Fibroblast of upper back skin (primary cell): ENCODE measurements at places on chromosomes 3 and 15.
A peak's percentile ranks its signal among the peaks of the same experiment; 100 is the strongest.

GRCh38 chr15:63971427-63971805, 74.9 kb downstream of the DAPK2 start:
- DNase-seq: no peak

DNA sequence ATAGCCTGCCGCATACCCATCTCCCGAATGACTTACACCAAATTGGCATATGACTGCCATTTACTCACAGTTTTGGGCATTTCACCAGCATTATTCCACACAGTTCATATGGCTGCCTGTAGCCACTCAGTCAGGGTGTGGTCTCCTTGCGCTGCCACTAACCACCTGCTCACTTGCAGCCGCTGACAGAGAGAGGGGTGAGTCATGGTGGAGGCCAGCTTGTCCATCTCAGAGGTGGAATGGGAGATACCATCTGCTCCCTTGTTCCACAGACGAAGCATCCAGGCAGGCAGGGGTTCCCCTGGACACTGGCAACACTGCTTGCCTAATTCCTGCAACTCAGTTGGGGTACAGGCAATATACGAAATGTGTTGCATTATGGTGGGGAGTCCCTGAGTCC, 15.6 kb downstream of the CCRL2 start:
- no peak for DNase-seq

- DNase-seq: peak; percentile 60
Measured at GRCh38 chr15:91849749-91850161, 3.8 kb upstream of the SLCO3A1 start.

DNA sequence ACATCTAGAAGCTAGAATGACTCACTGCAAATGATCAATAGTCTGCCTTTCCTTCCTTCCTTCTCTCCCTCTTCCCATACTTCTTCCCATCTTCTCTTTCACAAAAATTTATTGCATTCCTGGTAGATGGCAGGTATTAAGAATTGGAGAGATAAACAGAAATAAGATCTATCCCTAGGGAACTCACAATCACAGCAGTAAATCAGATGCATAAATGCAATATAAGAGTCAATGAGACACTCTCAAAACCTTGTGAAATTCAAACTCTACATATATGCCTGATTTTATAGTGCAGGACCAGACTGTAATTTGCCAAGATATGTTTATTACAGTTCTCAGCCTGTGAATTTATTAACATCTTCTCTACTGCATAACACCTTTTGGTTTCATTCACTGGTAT, 78.3 kb upstream of the ARL6 start:
- DNase-seq: no peak

DNA sequence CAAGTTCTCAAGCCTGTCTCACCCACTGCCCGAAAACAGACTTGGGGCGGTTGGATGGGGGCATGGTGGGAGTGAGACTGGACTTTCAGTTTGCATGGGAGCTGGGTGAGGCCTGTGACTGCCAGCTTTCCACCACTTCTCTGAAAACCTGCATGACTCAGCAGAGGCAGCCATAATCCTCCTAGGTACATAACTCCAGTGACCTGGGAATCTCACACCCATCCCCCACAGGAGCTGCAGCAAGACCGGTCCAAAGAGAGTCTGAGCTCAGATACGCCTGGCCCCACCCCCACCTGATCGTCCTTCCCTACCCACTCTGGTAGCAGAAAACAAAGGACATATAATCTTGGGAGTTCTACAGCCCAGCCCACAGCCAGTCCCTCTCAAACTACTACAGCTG, 107.2 kb downstream of the NSMCE3 start:
- no peak for DNase-seq

- DNase-seq: no peak
Measured at GRCh38 chr3:30269751-30270445, 336.5 kb upstream of the TGFBR2 start.

DNA sequence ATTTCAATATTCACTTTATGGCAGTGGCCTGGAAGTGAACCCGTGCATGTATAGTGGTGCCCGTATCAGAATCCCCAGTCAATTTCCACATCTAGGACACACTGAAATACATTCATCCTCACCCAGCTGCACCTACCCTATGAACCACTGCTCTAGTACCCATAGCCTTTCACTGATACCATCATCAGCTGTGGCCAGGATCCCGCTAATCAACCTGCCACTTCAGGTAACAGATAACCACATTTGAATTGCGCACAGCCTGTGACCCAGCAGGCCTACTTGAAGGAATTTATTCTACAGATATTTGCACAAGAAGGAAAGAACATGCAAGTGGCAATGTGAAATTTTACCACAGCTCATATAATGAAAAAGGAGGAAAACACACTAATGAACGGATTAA, 161.0 kb upstream of the CCDC54 start:
- no peak for DNase-seq

- no peak for DNase-seq
Measured at GRCh38 chr3:186959029-186959624, 28.8 kb downstream of the ST6GAL1 start.

DNA sequence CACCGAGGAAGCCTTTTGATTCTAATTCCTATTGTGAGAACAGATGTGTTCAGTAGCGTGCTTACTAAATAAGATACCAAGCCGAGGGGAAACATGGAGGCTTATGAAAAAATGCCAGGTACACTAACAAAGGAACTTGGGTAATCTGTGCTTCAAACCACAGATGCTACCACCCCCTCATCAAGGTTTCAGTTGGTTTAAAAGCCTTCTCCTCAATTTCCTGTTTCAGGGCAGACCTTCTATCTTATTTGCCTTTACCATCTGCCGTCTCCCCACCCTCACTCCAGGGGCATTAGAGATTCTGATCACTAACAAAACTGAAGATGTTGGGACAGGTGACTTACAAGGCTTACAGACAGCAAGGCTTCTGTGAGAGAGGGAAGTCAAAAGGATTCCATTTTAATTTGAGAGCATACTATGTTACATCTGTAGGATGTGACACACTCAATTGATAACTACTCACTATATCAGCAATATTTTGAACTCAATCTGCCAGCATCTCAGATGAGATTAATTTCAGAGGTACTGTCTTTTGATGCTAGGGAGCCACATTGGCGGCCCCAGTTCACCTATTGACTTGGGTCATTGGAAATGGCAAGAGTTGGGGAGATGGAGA, 60.6 kb upstream of the PLCL2 start:
- DNase-seq: no peak

DNA sequence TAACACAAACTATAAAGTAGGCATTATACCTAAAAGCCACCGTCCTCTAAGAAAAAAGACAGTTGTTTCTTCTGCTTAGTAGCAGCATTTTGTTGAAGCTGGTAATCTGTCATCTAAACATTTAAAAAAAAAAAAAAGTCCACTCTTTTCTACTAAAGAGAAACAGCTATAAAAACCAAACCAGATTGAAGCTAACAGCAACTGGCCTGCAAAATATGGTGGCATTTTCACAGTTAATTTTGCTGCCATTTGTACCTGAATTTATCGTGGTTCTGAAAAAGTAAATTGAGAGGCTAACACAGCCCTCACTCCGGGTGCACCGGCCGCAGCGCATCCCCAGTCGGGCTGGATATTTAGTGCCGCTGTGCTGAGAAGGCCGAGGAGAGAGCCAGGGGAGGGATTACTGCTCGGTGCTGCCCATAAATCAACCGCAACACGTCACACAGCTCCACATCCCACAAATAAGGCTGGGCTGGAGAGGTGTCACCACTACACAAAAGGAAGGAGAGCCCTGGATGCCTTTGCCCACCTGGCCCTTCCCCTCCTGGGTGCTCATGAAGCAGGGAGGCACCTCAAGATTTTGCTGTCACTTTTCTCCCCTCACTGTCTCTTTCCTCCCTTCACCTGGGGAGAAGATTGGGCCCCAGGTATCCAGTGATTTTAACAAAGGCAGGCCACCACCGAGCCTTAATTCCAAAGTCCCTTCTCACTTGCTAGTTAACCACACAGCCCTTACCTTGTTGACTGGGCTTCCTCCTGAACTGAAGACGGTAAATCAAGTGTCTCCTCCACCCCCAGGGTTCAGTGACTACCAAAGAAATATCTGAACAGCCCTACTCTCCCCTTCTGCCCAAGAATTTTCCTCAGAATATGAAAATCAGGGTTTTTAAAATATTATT, 44.4 kb downstream of the MECOM start:
- no peak for DNase-seq

GRCh38 chr3:136141291-136141785, 54.8 kb downstream of the MSL2 start:
- peak; percentile 37 for DNase-seq

GRCh38 chr15:86912661-86913060, 833.0 kb downstream of the AGBL1 start:
- no peak for DNase-seq

GRCh38 chr15:41017066-41017735, 63.9 kb downstream of the CHAC1 start:
- no peak for DNase-seq

- peak; percentile 29 for DNase-seq
Measured at GRCh38 chr3:66372681-66373350, 128.0 kb downstream of the LRIG1 start.

DNA sequence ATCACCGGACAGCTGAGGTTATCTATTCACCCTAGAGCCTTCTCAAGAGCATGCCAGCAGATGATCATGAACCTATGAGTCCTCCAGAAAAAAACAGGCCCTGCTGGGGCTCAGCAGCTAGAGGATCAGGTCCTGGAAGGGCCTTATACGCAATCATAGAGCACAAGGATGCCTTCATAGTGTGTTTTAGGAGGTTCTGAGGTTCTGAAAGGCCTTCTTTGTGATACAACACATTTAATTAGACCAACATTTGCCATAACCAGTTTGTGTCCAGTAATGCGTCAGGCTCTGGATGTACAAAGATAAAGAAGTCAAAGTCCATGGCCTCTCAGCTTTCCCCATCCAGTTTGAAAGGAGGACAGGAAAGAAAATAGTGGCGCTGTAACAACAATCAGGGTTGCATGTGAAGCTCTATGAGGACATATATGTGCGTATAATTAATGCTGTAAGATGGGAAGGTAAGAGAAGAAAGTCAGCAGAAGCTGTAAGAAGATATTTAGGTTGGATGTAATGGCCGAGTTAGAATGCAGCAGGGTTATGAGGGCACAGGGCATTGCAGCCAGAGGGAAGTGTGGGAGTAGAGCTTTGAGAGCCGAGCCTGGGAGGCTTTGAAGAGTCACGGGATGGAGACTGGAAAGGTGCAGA, 302.6 kb upstream of the TBL1XR1 start:
- no peak for DNase-seq

GRCh38 chr3:161187046-161187445, 34.1 kb upstream of the NMD3 start:
- DNase-seq: no peak

DNA sequence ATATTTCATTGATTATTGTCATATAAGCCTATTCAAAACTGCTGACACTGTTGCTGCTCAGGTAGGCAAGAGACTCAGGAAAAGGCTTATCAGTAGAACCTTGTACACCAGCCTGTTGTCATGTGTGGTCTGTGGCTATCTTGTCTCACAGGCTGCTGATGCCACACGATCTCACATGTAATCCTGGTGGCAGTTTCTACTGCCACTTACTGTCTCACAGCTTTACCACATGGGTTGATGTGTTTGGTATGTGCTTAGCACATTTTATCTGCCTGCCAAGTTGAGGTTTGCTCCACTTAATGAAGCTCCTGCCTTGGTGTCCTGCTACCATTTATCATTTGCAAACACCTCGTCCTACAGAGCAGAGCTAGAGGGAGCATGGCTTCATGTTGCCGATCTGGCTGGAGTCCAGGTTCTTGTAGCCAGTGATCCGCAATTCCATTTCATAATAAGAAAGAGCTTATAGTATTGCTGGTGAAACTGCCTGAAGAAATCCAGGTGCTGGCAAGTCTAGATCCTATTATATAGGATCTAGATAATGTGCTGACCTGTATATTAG, 637.9 kb downstream of the NLGN1 start:
- DNase-seq: peak; percentile 18

GRCh38 chr3:149701206-149701976, 43.6 kb upstream of the WWTR1 start:
- peak; percentile 40 for DNase-seq

- peak; percentile 33 for DNase-seq
Measured at GRCh38 chr3:38003371-38003816, 12.8 kb downstream of the VILL start.

GRCh38 chr3:111662012-111662411, 66.9 kb upstream of the ZBED2 start:
- DNase-seq: no peak

- DNase-seq: peak; percentile 96
Measured at GRCh38 chr3:175346573-175347356, 487.6 kb downstream of the NAALADL2 start.

GRCh38 chr15:35885870-35886269, 339.9 kb upstream of the DPH6 start:
- DNase-seq: no peak

DNA sequence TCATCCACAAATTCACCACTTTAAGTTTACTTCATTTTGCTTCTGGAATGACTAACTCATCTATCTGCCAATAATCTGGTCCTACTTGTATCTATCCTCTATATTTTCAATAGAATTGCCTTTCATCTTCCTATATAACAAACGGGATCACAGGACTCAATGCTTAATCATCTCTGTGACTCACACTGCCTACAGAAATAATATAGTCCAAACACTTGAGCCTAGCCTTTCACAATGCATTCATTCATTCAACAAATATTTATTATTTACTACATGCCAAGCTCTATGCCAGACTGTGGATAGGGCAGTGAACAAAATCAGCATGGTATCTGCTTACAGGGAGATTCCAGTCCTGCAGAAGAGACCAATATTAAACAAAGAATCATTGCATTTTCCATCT, 16.6 kb upstream of the AGTR1 start:
- peak; percentile 25 for DNase-seq

- no peak for DNase-seq
Measured at GRCh38 chr3:158443632-158444031, 127.4 kb upstream of the MLF1 start.

DNA sequence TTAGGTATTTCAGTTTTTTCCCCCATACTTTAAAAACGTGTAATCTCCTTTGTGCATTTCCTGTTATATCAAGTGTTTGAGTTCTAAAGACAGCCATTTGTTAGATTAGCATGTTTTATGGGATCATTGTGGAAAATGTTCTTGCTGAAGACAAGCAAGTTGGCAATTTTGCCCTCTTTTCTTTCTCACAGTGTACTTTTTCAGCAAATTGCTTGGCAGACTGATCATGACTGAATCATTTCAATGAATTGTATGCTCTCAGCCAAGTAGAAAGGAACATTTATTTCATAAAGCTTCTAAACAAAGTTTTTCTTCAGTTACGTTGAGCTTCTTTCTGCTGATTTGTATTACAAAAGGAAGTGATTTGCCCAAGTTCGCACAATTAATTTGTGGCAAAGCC, 51.6 kb downstream of the ATG7 start:
- no peak for DNase-seq

- DNase-seq: peak; percentile 76
Measured at GRCh38 chr15:91407269-91407889, 307.3 kb downstream of the SV2B start.

- peak; percentile 28 for DNase-seq
Measured at GRCh38 chr15:78358102-78358870, 18.1 kb downstream of the CRABP1 start.

DNA sequence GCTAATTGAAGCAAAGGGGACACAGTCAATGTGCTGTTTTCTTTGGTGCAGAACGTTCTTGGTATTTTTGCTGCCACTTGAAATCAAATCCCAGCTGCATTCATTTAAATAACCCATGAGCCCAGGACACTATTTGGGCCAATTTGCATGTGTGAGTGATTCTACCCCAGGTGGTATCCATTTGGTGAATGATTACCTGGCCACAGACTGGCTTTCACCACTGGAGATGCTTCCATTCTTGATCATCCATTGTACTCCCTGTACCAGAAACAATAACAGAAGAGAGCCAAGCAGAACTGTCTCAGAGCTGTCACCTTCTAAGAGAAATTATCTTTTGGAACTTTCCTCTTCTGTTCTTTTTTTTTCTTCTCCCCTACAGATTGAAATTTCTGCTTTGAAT, 139.7 kb upstream of the RARB start:
- no peak for DNase-seq
